SJCRH30 (cell line): ENCODE measurements at places on chromosomes 2 and 18. TPM values are rescaled to one million over a fixed set of nuclear protein-coding genes. Genes with fewer than 3 reads are reported as not detected.

GRCh38 chr2:127453392-127454171, 35.4 kb downstream of the PROC start:
- H3K4me3 ChIP-seq = no peak overlapping the region
- H3K4me1 ChIP-seq = peaks cover 24% of the 10 kb centered on the region
- no peak overlapping the region for H3K27ac ChIP-seq
- DNase-seq = peak; percentile 41
- H3K27me3 ChIP-seq = no peaks in the 10 kb centered on the region

- peaks cover 37% of the 10 kb centered on the region for H3K4me1 ChIP-seq
- H3K27ac ChIP-seq = peak overlapping the region; percentile 84
- no peaks in the 10 kb centered on the region for H3K27me3 ChIP-seq
- H3K36me3 ChIP-seq = peaks cover 11% of the 10 kb centered on the region; the same call in 1 of the 2 replicates
- peak overlapping the region; percentile 67 for H3K4me3 ChIP-seq
These were observed 1.1 kb upstream of the SNED1 start for GRCh38 chr2:240997141-240997855.

- H3K36me3 ChIP-seq = no peaks in the 10 kb centered on the region; the same call in 1 of the 2 replicates
- H3K4me1 ChIP-seq = no peaks in the 10 kb centered on the region
- DNase-seq = no peak
- no peak overlapping the region for H3K4me3 ChIP-seq
These were observed 246.9 kb upstream of the CYP26B1 start for GRCh38 chr2:72394541-72395070.

The SKOR2 gene
- not detected in 2 replicates for total RNA-seq

The FBXO15 gene
- 0.36 TPM in 1 of 2 replicates, not detected in the other for total RNA-seq

DNA sequence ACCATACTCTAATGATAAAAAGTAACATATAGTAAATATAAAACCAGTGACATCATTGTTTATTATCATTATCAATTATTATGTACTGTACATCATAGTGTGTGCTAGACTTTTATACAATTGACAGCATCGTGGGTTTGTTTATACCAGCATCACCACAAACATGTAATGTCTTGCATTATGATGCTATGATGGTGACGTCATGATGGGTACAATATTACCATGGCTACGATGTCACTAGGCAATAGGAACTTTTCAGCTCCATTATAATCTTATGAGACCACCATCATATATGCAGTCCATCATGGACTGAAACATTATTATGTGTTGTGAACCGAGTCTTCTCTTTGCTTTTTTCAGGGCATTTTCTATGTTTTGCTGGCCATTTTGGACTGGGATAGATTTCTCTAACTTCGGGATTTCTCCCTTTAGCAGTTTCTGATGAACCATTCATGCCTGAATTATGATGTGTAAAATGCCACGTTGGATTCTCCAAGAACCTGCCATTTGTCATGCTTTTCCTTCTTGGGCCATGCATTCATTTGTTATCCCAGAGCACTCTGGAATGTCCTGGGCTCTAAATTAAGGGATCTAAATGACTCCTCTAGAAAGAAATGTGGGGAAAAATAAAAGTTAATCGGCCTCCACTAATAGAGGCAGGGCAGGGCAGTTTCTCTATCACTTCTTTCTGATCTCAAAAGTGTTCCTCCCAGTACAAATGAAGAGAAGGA, 325.6 kb upstream of the TNP1 start:
- DNase-seq = no peak
- no peak overlapping the region for H3K4me3 ChIP-seq
- no peak overlapping the region for H3K27ac ChIP-seq
- peaks cover 12% of the 10 kb centered on the region; the same call in 1 of the 2 replicates for H3K4me1 ChIP-seq
- no peaks in the 10 kb centered on the region for H3K27me3 ChIP-seq

DNA sequence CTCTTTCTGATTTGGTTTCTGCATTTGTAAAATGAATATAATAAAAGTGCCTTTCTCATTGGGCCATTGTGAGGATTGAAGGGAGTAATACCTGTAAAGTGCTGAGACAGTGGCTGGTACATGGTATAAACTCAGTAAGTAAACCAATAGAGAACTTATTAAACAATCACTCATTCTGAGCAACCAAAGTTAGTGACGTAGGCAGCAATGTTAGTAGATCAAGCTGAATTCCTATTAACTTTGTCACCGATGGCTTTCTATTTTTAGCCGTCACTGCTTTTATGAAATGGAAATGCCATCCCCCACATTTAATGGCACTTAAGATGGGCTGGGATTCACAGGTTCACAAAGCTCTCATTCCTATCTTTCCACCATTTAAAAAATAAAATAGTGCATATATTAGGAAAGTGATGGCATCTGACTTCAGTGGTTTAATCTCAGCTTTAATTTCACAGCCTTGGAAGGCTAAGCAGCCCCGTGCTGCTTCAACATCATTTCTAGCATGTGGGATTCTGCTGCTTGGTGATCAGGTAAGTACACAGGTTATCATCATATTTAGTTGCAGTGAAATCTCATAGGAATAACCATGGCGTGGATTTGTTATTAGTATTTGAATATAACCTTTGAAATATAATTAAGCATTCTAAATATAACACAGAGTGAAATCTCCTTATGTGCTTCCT, 17.6 kb upstream of the PPP4R1 start:
- H3K4me1 ChIP-seq = 0 out of 2 replicates have a peak, but pooled peaks cover 2% of the 10 kb centered on the region
- H3K27ac ChIP-seq = no peak overlapping the region
- no peaks in the 10 kb centered on the region for H3K27me3 ChIP-seq
- no peak for DNase-seq
- no peak overlapping the region for H3K4me3 ChIP-seq
- H3K36me3 ChIP-seq = no peaks in the 10 kb centered on the region
